Left lobe of liver (tissue), 2 donors: ENCODE measurements at places on chromosomes 7 and 10.

GRCh38 chr10:43061760-43062159, 15.1 kb upstream of the RET start:
- DNase-seq, result no peak

DNA sequence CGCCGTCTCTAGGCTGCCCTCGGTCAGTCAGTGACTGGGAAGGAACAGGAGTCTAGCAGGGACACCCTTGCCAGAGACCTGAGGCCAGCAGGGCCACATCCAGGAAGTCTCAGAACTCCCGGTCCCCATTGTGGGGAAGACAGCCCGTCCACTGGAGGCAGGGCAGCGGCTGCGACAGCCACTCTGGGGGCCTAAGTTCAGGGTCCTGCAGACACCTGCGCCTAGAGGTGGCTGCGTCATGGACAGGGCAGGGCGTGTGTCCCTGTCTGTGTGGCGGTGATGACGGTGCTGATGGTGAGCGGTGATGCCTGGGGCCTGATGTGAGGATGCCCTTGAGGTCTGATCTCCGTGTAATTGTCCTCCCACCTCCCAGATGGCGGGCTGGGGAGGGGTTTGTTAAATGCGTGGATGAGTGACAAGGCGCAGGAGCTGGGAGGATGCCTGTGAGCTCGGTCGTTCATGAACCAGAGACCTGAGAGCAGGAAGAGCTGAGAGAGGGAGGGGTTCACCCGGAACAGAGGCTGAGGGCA, 537.9 kb upstream of the FOXK1 start:
- no peak for DNase-seq

GRCh38 chr10:49749144-49749543, 13.0 kb downstream of the OGDHL start:
- no peak for DNase-seq

DNA sequence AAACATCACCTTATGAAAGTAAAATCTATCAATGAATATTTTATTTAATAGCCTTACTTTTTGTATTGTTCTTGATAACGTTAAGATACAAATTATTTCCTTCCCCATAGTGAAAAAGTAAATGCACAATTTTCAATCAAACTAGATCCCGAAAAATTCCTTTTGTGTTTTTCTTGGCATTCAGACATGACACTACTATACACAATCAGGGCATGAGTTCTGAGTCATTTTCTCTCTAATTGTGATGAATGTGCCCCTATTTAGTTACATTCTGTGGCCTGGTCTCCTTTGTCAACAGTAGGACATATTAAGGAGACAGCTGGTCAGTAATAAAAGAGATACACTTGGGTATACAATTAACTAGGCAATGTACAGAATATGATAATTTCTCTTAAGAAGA, 19.8 kb downstream of the COL1A2 start:
- no peak for DNase-seq

- peak; percentile 53 for DNase-seq
Measured at GRCh38 chr10:134247-135131, 766 bp upstream of the ZMYND11 start.

- no peak for DNase-seq
Measured at GRCh38 chr10:36493516-36493880, 631.9 kb upstream of the ANKRD30A start.

- no peak for DNase-seq
Measured at GRCh38 chr7:155769701-155770100, 42.6 kb downstream of the SHH start.

- DNase-seq, result no peak
Measured at GRCh38 chr10:98956576-98957260, 278.9 kb downstream of the HPSE2 start.

GRCh38 chr10:25068152-25069058, 52.0 kb downstream of the THNSL1 start:
- no peak for DNase-seq

GRCh38 chr10:788796-789748, 99.6 kb upstream of the DIP2C start:
- peak; percentile 39 for DNase-seq

- no peak for DNase-seq
Measured at GRCh38 chr10:70856454-70856853, 31.9 kb downstream of the PCBD1 start.

- no peak for DNase-seq
Measured at GRCh38 chr7:106284714-106285050, at the start of gene NAMPT. TSS of gene NAMPT (minus strand) at chr7:106284983. CDS start at chr7:106284884, 99 bp downstream.

DNA sequence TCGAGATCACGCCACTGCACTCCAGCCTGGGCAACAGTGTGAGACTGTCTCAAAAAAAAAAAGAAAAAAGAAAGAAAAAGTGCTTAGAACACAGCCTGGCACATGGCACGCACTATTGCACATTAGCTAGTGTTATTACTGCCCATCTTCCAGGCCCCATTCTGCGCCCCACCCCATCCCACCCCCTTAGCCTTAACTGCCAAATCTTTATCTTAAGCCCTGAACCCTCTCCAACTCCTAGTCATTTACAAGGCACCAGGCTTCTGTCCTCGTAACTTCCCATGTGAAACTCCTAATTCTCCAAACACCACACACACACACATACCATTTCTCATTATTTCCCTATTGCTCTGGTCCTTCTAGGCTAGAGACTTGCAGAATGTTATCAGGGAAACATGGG, 4.8 kb downstream of the FRAT2 start:
- no peak for DNase-seq

- no peak for DNase-seq
Measured at GRCh38 chr10:35335133-35336083, 901 bp upstream of the CCNY start.

DNA sequence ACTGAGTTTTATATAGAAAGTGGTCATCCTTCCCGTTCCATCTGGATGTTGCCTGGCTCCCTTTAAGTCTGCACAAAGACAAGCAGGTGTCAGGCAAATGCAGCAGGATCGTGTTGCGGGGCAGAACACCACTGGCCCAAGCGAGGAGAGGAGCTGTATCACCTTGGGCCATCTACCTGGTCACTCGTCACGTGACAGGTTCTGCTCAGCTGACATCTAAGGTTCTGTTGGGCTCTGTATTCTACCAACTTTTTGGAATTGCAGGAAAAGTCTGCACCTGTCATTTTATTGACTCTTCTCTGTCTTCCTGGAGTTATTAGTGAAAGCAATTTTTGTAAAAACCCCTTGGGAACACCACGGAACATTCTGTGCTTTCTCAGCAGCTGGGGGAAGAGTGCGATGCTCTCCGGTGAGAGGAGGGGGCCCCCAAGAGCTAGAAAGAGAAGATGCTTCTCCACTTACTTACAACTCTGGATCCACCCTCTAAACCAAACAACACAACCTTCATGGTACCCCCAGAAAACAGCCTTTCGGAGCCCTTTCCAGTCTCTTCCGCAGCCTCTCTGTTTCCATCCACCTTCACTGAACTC, 83.4 kb upstream of the NMT2 start:
- no peak for DNase-seq

DNA sequence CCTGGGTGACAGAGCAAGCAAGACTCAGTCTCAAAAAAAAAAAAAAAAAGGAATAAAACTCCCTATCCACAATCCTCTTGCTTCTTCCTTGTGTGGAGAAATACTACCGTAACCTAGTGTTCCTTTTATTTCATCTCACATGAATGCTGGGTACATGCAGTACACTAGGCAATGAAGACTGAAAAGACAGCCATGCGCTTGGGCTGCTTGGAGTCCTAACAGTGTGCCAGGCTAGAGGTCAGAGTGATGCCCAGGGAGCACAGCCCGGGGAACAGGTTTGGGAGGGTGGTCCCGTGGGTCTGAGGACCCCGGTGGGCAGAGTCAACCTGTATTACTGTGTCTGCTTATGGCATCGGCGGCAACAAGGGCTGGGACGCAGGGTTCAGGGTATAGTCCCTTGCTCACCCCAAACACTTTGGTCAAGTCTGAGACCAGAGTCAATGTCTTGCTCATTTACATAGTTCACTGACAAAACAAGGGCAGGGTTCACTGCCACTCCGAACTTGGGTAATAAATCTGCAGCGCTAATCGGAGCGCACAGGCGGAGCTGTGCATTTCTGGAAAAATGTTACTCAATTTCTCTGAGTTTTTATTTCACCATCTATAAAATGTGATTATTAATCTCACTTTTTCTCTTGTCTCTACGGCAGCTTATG, 118.0 kb downstream of the CLEC2L start:
- DNase-seq, result peak; percentile 69

- no peak for DNase-seq
Measured at GRCh38 chr7:20744954-20745446, 41.7 kb downstream of the SP8 start.

- DNase-seq, result no peak
Measured at GRCh38 chr10:83990126-83990525, 149.2 kb upstream of the GHITM start.

DNA sequence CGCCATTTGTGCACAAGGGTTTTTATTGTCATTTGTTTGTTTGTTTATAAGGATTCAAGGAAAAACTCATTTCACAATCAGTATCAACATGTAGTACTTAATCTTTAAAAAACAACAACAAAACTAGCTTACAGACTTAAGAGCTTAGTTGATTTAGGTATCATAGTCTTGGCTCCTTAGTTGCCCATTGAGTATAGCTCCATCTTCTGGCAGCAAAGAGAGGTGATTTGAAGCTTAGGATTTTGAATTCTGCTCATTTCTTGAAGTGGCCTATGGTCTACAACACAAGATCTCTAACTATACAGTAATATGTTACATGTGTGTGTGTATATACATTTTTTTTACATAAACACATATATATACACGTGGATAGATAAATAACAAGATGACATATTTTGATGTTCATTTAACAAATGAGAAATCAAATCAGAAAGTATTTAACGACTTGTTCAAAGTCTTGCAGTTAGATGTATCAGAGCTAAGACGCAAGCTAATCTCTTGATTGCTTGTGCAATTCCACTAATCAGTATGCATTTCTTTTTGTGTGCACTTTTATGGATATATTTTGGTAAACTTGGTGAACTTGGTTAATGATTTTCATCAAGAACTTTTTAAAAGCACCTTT, 307.3 kb downstream of the CAMK1D start:
- DNase-seq, result no peak

GRCh38 chr10:74690393-74690792, 136.0 kb upstream of the KAT6B start:
- DNase-seq, result no peak

DNA sequence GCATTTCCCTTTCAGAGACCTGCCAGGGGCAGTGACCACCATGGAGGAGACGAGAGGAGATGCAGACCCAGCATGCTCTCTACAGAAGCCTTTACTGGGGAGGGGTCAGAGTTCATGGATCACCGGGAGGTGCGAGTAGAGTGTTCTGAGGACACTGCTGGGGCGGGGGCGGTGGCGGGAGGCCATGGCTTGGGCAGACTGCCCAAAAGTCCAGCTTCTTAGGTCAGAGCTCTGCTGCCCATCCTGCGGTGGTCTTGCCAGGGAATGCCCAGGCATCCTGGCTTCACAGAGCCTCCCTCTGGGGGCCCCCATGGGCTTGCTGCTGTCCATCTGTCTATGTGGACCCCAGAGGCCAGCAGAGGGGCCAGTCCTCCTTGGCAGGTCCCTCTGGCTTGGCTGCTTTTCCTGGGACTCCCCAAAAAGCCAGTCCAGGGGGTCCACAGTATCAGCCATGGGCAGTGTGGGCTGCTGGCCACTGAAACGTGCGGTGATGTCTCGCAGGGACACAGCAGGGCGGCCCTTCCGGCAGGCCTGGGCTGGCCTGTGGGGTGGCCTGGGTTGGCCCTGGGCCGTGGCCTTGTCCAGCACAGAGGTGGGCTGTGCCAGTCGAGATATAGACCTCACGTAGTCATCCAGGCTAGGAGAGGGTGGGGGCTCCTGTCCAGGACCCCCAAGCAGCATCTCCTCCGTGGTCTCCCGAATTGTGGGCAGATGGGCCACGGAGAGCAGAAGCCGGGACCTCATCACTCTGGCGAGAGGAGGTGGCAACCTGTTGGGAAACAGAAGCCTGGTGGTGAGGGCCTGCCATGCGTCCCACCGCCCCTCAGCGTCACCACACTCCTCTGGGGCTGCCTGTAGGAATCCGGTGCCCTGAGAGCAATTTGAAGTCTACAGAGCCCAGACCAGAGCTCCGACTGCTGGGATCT, 1.1 kb downstream of the DEPP1 start:
- DNase-seq, result no peak

DNA sequence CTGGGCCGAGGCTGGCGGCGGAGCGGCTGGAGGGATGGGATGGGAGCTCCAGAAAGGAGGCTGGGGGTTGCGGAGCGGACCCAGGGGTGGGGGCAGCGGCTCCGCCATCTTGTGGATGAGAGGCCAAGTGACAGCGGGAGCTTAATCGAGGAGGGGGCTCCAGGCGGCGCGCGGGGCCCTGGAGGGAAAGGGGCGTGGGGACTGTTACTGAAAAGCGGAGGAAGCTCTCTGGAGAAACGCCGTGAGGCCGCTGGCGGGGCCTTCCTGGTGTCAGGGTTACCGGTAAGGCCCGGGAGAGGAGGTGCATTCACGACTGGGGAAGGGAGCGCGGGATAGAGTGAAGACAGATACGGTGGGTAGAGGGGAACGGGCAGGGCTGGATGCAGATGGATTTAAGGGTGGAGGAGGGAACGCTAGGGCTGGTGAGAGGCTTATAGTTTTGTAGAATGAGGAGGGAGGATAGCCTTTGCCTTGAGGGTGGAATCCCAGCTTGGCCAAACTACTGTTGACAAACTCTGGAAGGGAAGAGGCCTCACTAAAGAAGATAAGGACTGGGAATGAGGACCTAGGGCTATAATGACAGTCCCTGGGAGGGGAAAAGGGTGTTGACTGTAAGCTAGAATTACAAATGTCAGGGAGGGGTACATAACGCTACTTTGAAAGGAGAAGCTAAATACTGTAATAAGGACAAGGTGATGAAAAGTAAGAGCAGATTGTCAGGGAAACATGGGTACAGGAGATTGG, 535 bp downstream of the BTRC start:
- no peak for DNase-seq

DNA sequence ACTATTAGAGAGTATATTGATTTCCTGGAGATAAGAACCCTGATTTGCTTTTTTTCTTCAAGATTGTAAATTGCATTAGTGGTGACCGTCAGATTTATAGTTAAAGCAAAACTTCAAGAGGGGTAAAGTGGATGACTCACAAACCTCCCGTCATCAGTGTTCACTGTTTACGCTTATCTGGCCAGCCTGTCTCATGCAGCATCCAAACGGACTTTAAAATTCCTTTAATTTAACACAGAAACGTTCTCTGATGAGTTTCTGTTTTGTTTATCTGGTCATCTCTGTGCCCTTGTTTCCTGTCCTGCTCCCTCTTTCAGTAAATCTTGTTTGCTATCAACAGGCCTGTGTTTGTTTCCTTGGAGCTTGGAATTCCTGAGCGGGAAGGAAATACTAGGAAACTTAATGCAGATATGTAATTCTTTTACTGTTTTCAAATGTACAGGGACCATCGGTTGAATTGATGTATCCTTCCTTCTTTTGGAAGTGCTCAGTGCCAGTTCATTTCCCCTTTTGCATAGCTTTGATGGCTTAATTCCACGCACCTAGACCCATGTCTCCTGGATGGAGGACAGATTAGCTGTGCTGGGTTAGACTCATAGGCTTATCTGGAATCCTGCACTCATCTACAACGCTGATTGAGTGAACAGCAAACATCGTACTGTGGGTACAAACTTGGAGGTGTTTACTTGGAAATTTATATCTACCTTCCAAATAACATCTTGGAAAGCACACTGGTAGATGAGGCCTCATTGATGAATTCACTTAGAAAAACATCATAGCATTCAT, 21.3 kb downstream of the PTPRE start:
- DNase-seq, result no peak
